Activated naive CD4-positive, alpha-beta T cell treated with anti-CD3 and anti-CD28 coated beads, Interleukin-2, amount 50 U/mL, for 72 hours (primary cell): ENCODE measurements at places on chromosomes 12 and 14. TPM values are rescaled to one million over a fixed set of nuclear protein-coding genes. Genes with fewer than 3 reads are reported as not detected.

DNA sequence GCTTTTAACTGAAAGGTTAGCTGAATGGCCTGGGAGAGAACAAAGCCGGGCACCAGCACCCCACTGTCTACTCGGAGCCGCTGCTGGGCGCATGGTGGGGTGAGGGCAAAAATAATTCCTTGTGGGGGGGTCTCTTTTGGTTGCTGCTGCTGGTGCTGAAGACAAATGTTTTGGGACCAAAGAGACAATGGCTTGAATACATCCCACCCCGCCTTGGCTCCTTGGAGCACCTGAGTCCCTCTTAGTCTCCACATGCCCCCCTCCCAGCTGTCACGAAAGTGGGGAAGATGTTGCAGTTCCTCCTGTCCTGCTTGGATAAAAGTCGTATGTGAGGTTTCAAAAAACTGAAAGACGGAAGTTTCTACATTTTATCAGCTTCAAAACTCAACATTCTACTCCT lies 85.0 kb downstream of the PIWIL1 start:
- DNase-seq: no peak

GALNT9 gene
- total RNA-seq: 0.41 TPM

GRCh38 chr12:52005903-52006703 lies 643 bp upstream of the TAMALIN start:
- no peak for DNase-seq

GRCh38 chr12:26614011-26614616 lies 218.9 kb downstream of the ITPR2 start:
- DNase-seq: no peak

GRCh38 chr12:39116861-39117260 lies 211.5 kb upstream of the CPNE8 start:
- DNase-seq: no peak

DNA sequence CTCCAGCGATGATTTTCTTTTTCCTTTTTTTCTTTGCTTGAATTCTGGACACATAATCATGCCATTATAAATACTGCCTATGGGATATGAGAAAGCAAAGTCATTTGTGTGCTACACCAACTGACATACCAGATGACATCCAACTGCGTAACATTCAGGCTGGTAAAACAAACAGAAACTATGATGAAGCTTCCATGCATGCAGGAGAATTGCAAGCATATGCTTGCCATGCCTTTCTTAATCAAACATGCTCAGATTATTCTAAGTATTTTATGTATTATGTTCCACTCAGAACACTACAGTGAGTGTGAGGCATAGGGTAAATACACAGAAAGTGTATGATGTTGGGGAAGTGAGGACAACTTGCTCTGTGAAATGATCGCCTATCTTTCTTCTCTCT lies 97.4 kb downstream of the C12orf50 start:
- no peak for DNase-seq

DNA sequence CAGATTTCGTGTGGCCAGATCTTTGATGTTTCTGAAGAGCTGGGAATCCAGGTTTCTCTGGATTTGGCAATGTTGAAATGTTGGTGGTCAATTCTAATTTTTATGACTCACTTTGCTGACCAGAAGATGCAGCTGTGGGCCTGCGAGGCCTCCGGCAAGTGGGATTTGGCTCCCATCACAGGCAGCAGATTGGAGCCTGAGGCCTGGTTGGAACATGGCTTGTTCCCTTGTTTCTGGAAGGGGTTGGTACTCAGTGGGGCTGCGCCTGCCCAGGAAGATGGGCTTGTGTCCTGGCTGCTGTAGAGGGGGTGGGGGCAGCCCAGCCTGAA lies 23.1 kb downstream of the FBRSL1 start:
- no peak for DNase-seq

- DNase-seq: no peak
Observed at GRCh38 chr14:101625336-101626097, 64.2 kb downstream of the DIO3 start.

ADAM21 gene
- not detected for total RNA-seq

KLHL28 gene
- total RNA-seq: 9.8 TPM

DNA sequence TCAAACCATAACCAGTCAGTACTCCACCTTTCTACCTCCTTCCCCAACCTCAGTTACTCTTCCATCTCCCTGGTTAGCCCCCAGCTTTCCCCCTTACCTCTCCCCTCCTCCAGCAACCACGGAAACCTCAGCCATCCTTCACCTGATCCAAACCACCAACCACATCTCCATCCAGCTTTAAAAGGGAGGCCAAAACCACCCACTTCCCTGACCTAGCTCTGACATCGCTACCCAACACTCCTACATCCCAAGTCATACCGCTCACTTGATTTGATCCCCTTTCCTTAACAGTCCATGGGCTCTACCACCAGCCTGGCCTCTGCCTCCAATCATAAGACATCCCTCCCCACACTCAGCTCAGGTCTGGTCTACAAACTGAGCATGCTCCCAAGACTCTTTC lies 1.5 kb downstream of the RAB35 start:
- DNase-seq: no peak

DNA sequence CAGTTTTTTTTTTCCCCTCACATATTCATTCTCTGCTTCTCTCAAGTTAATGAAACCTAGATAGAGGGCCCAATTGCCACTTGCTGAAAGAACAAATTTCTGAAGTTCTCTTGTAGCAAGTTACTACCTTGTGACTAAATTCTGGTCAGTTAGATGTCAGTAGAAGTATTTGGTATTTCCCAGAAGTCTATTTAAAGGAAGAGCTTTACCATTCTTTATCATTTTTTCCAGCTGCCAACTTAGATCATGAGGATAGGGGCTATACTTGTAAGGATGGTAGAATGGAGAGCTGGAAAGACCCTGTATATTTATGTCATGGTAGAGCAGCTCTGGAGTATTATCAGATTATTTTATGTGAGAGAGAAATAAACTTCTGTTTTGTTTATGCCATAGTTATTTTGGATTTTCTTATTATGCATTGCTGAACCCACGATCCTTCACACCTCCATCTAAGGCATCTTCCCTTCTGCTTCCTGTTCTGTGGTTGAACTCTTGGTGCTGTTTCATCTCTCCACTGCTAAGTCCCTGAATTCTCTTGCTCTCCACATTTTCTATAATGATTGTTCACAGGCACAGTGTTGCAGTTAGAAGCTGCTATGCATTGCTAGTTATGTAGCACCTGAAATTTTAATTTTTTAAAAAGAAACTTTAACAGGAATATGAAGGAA lies 25.9 kb downstream of the FUT8 start:
- DNase-seq: no peak

GRCh38 chr12:49627752-49628360 lies 4.5 kb downstream of the PRPF40B start:
- DNase-seq: no peak

GRCh38 chr14:55782166-55782565 lies 202.2 kb downstream of the KTN1 start:
- DNase-seq: no peak

TRPV4 gene
- total RNA-seq: not detected

- no peak for DNase-seq
Observed at GRCh38 chr12:23290627-23291330, 658.7 kb downstream of the SOX5 start.

DCN gene
- total RNA-seq: not detected

- no peak for DNase-seq
Observed at GRCh38 chr12:55847603-55848291, 5.0 kb upstream of the MMP19 start.

GRCh38 chr12:3967556-3968160 lies 94.5 kb upstream of the PARP11 start:
- DNase-seq: no peak

PGF gene
- total RNA-seq: 0.46 TPM

DNA sequence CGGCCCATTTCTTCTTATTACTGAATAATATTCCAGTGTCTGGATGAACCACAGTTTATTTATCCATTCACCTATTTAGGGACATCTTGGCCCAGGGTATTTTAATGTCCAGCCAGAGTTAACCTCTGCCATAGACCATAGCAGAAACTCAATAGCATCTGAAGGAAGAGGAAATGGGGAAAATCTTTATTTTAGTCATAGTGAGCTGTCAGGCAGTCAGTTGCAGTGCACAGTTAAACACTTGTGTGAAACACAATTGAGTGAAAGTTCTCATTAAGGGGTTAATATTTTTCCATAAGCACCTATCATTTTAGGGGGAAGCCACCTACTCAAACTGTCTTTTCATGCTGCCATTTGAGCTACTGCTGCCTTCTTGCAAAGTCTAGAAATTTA lies 197.3 kb upstream of the PPFIA2 start:
- DNase-seq: no peak

DNA sequence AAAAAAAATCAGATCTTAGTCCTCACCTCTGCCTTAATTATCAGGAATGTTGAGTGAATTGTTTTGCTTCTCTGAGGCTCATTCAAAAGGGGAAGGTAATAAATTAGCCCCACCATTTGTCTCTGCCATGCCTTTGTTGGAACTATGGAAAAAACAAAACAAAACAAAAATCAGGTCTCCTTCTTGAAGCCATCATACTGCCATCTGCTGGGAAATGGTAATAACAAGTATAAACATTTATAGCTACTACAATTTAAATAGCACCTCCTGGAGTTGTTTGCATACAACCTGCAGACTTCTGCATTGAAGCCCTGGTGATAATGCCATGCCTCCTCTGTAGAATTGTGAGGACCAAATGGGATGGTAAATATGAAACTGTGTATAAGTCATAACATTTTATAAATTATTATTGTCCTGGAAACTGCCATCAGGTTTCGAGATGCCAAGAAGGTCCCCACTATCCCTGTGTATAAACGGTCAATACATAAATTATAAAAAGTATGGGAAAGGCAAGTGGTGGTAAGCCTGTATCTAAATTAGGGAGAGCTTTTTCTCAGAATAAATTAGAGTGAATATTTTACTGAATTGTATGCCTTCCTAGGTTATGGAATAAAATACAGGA lies 87.2 kb upstream of the FGD4 start:
- no peak for DNase-seq

DNA sequence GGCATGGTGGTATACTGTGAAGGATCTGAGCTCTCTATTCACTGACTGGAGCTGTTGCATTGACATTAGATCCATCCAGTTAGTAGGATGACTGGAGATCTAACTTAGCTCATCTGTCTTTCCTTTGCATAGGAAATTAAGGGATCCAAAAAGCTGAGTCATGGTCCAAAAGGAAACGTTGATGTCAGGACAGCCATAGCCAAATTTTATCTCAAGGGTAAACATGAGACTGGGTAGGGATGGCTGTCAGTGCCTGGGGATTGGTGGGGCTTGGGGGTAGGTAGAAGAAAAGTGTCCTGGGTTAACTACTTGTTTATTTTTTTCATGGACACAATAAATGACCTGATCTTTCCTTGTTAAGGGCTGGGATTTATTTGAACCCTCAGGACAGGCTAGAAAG lies 4.6 kb downstream of the FAM177A1 start:
- no peak for DNase-seq

GRCh38 chr14:98167705-98168104 lies 1104.3 kb downstream of the BCL11B start:
- DNase-seq: no peak

DNA sequence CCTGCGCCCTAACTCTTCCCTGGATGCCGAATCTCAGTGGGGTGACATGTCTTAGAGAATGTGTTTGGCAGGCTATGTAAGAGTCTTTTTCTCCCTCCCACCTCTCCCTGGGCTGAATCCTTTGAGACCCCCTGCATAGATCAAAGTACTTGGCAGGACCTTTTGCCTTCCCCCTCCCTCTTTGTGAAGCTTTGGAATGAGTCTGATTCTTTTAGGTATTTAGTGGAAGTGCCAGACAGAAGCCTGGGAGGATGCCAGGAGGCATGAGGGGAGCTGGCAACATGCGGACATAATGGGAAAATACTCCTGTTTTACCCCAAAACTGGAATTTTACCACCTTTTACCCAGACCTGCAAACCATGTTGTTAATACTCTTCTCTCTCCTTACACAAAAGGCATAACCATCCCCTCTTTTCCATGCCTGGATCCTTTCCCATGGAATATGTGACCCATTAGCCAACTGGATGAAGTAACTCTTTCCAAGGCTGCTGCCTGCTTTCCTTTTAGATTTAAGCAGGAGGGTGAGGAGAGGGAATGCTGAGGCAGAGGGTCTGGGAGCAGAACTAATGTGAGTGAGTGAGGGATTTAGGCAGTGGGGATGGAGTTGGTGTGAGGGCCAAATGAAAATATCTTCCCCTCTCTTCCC lies 41.7 kb downstream of the TTLL5 start:
- no peak for DNase-seq

DNA sequence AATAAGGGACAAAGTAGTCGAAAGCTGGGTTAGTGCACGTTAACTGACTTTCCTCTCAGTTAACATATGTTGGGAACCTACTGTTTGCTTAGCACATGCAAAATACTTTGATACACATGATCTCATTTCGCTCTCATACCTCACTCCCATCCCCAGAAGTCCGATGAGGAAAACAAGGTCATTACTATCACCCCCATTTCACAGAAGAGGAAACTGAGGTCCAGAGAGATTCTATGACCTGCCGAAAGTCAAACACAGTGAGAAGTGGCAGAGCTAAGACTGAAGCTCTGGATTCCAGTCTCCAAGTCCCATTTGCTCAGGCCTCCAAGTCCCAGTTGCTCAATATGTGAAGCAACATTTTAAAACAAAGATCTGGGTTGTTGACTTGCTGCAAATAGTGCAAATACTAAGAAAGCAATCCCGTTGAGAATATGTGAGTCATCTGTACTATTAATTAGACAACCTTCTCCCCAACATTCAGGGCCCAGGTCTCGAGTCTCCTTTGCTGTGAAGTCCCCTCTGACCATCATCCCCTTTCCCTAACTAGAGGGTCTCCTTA lies 170.6 kb upstream of the PWP1 start:
- DNase-seq: no peak

DNA sequence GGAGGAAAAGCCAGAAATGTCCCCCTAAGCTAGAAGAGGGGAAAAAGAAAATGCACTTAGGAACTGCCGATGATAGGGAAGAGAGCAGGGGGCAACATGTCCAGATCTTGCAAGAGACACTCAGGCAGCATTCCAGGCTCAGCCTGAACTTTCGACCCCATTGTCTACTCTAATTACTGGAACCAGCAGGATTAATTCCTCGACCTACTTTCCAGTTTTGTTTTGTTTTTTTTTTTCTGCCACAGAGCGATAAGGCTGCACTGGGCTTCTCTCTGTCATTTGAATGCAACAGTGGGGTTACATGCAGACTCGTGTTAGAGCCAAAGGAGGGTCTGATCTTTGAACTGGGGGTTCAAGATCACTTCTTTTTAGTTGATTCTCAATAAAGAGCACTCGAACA lies 68.7 kb upstream of the MED13L start:
- no peak for DNase-seq

AVPR1A gene
- total RNA-seq: not detected

AGAP2 gene
- total RNA-seq: 38.4 TPM

DNAL1 gene
- total RNA-seq: 4.0 TPM

DNA sequence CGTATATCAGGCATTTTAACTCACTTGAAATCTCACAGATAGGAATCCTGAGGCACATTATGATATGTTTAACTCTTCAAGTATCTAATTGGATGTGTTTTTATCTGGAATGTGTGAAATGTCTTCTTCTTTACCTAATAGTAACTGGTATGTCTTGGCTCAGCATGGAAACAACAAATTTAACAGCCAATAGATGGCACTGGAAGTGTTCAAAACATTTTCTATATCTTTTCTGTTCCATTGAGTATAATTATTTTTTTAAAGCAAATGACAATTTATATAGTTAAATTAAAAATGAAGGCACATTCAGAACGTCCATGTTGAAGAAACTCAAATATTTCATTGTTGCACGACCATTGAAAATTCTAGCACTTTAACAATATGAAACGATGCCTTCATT lies 164.6 kb upstream of the SLC16A7 start:
- DNase-seq: no peak

TBX3 gene
- total RNA-seq: not detected

- no peak for DNase-seq
Observed at GRCh38 chr14:55586411-55586810, 6.4 kb downstream of the KTN1 start.

GRCh38 chr14:54135804-54136280 lies 179.2 kb upstream of the BMP4 start:
- DNase-seq: no peak
